ENCODE measurements at places on chromosomes 11 and 22.

GRCh38 chr11:127926721-127927120 lies 660.6 kb downstream of the ETS1 start:
- DNase-seq, result no peak

- no peak for DNase-seq
These were observed 497.3 kb downstream of the MIAT start for GRCh38 chr22:27154717-27155116.

- DNase-seq, result no peak
These were observed 47.0 kb downstream of the STIM1 start for GRCh38 chr11:3902441-3902840.

DNA sequence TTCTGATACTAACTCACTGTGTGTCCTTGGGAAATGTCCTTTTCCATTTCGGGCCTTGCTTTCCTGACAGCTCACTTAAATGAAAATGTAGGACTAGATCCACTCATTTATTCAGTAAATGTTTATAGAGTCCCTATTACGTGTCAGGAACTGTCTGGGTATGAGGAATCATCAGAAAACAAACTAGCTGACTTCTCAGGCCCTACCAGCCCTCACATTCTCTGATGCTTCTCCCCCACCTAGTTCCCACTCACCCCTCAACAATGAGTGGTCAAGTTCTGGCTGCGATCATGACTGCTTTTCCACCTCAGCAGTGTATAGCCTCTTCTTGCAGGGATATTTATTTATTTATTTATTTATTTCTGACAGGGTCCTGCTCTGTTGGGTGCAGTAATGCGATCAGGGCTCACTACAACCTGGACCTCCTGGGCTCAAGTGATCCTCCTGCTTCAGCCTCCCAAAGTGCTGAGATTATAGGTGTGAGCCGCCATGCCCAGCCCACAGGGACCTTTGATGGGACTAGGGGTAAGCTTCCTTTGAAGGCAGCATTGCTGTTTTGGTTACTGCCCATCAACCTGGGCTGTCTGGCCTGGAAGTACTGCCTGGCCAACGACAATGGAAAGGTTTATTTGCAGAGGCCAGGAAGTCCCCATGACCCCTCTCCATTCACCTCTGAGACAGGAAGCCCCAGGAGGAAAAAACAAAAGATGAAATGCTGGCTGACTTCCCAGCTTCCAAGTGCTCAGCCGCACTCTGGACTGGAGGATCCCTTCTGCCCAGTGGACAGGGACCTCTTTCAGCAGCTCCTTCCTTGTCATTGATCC lies 33.1 kb upstream of the POLD3 start:
- DNase-seq, result no peak

GRCh38 chr22:26660961-26661578 lies 3.7 kb downstream of the MIAT start:
- no peak for DNase-seq

DNA sequence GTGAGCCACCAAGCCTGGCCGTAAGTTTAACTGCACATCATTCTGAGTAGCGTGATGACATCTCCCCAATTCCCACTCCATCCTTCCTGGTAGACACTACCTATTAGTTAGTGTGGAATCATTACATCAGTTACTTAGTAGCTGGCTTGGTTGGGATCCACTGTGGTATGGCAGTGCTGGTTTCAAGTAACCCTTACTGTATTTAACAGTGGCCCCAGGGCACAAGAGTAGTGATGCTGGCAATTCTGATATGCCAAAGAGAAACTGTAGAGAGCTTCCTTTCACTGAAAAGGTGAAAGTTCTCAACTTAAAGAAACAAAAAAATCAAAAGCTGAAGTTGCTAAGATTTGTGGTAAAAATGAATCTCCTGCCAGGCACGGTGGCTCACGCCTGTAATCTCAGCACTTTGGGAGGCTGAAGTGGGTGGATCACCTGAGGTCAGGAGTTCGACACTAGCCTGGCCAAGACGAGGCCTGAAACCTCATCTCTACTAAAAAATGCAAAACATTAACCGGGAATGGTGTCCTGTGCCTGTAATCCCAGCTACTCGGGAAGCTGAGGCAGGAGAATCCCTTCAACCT lies 27.2 kb downstream of the RHOD start:
- no peak for DNase-seq

GRCh38 chr22:46739094-46739870 lies 1.2 kb upstream of the CERK start:
- DNase-seq, result peak; percentile 91

DNA sequence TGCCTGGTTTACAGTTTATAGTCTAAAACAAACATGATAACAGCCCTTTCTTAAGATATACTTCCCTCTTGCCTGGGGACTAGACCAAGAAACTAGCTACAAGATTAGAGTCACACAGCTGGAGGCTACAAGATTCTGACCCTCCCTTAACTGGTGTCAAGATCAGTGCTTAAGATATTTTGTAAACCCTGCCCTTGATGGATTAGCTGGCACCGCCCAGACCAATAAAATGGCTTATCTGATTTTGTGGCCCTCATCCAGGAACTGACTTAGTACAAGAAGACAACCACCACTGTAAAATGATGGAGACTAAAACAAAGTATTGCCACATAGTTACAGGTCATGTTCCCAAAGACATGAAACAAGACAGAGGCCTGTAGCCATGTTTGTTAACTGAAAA lies 53.4 kb downstream of the FAM181B start:
- DNase-seq, result no peak

GRCh38 chr22:25357132-25357455 lies 137.7 kb downstream of the CRYBB2 start:
- no peak for DNase-seq

DNA sequence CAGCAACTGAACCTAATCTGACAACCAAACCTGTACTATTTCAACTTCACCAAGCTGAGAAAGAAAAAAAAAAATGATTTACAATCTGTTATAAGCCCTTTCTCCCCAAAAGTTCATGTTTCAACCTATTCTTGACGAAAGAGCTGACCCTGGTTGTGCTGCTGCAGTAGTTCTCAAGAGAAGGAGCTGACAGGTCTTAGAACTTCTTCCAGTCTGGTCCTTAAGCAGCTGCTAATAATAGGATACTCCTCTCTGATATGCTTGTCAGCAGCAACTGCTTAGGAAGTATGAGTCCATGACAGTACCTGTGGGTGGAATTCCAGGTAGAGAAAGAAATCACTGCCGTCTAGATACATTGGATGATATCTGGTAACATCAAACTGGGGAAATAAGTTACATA lies 735.1 kb upstream of the CCDC90B start:
- no peak for DNase-seq

GRCh38 chr11:126157326-126158030 lies 54.0 kb downstream of the RPUSD4 start:
- no peak for DNase-seq

- no peak for DNase-seq
These were observed 8.3 kb downstream of the SSH3 start for GRCh38 chr11:67311556-67312082.

DNA sequence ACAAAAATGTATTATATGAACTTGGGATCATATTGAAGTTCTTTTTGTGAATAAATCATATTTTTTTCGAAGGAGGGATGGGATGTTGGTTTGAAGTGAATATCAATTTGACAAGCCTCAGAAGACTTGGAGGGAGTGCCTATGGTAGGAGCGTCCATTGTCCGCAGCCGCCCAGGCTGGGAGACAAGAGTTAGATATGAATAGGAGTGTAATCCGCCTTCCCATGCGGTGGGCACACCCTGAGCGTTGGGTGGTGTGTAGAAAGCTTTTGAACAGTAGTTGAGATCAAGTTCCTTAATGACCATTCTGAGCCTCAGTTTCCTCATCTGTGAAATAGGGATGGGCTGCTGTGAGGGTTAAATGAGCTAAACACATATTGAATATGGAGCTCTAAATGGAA lies 7.0 kb downstream of the CD82 start:
- no peak for DNase-seq

DNA sequence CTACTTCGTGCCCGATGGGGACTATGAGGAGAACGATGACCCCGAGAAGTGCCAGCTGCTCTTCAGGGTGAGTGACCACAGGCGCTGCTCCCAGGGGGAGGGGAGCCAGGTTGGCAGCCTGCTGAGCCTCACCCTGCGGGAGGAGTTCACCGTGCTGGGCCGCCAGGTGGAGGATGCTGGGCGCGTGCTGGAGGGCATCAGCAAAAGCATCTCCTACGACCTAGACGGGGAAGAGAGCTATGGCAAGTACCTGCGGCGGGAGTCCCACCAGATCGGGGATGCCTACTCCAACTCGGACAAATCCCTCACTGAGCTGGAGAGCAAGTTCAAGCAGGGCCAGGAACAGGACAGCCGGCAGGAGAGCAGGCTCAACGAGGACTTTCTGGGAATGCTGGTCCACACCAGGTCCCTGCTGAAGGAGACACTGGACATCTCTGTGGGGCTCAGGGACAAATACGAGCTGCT lies 751 bp downstream of the FIBIN start:
- DNase-seq, result no peak

DNA sequence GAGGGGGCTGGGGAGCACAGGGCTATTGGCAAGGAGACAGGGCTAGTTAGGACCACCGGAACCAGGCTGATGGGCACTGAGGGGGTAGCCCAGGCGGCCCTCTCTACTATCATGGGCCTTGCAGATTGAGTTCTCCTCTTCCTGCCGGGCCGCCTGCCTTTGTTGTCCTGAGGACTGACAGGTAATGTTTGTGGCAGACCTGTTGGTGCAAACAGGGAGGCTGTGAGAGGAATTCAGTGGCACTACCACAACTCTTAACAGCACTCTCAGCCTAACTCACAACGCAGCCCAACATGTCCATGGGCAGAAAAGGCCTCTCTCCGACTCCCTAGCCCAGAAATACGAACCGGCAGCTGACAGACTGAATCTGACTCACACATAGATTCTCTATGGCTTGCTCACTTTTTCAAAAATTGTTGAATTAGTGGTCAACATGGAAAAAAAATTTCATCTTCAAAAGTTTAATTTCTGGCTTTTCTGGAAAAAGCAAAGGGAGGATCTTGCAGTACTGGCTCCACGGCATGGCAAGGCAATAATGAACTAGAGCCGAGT lies 11.4 kb downstream of the KCNJ5 start:
- DNase-seq, result no peak

- DNase-seq, result no peak
These were observed 6.7 kb downstream of the IFITM10 start for GRCh38 chr11:1743585-1744136.

DNA sequence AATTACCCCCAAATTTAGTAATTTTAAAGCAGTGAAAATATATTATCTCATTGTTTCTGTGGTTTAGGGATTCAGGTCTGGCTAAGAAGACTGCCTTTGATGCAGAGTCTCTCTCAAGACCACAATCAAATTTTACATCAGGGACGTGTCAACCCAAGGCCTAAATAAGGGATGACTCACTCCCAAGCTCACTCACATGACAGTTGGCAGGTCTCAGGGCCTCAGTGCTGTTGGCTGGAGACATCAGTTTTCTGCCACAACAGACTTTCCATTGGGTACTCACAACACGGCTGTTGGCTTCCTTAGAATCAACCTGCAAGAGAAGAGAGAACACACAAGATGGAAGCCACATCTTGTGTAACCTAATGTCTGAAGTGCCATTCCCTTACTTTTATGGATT lies 377.3 kb downstream of the FAM181B start:
- DNase-seq, result no peak

DNA sequence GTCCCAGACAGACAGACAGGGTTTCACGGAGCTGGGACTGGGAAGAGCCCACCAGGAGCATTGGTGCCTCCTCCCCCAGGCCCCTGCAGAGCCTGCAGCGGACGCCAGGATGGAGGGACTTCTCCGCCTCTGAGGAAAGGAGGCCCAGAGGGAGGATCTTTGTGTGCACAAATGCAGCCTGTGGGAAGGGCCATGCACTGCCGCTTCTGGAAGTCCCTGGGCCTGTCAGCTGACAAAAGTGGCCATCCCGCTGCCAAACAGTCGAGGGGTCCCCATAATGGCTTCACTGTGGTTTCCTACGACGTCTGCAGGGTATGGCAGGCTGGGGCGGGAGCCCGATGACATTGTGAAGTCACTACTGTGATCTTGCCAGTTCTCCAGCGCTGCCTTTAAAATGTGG lies 73.8 kb downstream of the TP53I11 start:
- DNase-seq, result no peak

- DNase-seq, result no peak
These were observed 25.1 kb downstream of the DBX1 start for GRCh38 chr11:20134991-20135736.

- no peak for DNase-seq
These were observed 38.7 kb upstream of the C11orf87 start for GRCh38 chr11:109383306-109383705.

DNA sequence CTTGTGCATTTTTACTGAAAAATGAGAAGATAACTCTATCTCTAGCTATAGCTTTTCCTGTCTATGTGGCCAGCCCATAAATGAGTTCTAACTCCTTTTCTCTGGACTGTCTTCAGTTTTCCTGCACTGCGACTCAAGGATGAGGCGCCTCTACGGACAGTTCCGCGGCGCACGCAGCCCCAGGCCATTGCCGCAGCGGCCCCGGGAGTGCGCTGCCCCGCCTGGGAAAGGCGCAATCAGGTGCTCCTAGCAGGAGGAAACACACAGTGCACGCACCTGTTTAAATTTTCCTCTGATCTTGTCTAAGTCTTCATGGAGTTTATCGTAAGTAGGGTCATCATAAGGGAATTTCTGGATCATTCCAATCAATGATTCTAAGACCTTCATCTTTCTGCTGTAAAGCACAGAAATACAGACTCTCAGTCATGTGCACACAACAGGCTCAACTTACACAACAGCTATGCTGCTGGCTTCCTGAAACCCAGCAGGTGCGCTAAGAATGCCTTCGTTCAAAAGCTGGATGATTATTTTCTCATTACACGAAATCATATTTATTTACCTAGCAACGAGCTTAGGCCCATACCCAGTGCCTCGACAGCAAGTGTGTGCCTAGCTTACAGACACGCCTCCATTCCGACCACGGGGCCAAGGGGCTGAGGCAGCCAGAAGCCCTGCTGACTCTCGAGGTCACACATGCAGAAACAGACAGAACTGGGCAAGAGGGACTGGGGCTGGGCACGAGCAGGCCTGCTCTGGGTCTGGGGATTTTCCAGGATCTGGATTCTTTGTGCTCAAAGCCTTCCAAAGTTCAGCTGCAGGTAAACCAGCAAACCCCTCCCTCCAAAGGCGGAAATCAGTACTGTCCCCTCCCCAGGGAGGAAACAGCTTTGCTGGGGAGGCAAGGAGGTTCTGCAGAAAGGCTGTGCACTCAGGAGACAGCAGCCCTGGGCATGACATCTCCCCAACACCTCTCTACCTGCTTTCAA lies 7.2 kb downstream of the LTO1 start:
- DNase-seq, result no peak

DNA sequence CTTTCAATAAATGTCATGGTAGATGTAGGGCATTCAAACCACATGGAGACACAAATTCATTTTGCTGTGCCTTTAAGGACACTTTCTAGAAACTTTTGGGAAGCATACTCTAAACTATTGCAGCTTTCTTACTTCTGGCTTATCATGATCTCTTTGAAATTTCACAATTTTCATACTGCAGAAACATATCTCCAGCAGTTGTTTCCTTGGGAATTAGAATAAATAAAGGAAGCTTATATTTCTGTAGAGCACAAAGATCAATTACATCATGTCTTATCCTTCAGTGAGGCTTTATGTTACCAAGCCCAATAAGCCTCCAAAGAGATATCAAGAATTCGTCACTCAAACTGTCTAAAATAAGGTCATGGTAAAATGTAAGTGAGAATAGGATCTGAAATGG lies 74.5 kb upstream of the RAB38 start:
- no peak for DNase-seq

- DNase-seq, result no peak
These were observed 11.4 kb upstream of the CAT start for GRCh38 chr11:34427186-34427805.

GRCh38 chr11:122424636-122425035 lies 230.9 kb upstream of the UBASH3B start:
- DNase-seq, result no peak

GRCh38 chr11:60933416-60934123 lies 9.3 kb downstream of the TMEM132A start:
- DNase-seq, result no peak

Measured in activated CD4-positive, alpha-beta T cell treated with anti-CD3 and anti-CD28 coated beads for 36 hours (primary cell).